ENCODE measurements at places on chromosomes 12 and 14.

- DNase-seq, result no peak
These were observed 140.4 kb downstream of the CHST11 start for GRCh38 chr12:104596898-104597843.

GRCh38 chr12:49831717-49832116, 3.5 kb upstream of the NCKAP5L start:
- DNase-seq, result no peak

GRCh38 chr14:100567877-100568163, 19.4 kb downstream of the BEGAIN start:
- no peak for DNase-seq

GRCh38 chr12:27191531-27191930, 52.6 kb upstream of the STK38L start:
- DNase-seq, result no peak

GRCh38 chr12:120286768-120287490, 4.8 kb downstream of the RNU4-2 start:
- DNase-seq, result no peak

DNA sequence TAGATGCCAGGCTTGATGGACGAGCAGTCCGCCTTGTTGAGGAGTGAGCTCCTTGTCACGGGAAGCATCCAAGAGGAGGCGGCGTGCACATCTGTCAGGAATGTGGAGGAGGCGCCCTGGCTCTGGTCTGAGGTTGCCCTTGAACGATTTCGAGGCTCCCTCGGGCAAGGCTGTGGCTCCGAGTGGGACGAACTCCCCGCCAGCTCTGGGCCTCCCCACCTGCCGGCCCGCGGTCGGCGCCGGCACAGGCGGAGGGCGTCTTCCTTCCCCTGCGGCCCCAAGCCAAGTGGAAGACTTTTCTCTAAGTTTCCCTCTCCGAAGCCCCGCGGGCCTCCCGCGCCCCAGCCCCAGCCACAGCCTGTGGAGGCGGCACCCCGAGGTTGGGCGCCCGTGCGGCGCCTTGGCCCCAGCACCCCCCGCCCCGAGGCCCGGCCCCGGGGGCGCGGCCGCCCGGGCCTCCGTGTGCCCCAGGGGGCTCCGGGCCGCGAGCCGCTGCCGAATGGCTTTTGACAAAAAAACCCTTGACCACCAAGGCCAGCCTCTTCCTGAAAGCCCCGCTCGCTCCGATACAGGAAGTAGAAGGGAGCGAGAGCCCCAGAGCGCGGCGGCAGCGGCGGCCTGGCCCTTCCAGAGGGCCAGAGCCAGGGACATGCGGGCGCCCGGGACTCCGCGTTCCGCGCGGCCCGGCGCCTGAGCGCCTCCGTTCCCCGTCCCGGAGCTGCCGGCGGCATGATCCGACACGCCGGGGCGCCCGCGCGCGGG, at the start of gene RIN3:
TSS of gene RIN3 (plus strand) at position 578 of the 762 bp plus-strand sequence. CDS start at position 730, 152 bp downstream.
- DNase-seq, result no peak

GRCh38 chr14:73741876-73742519, 27.8 kb upstream of the PNMA1 start:
- no peak for DNase-seq

GRCh38 chr12:79119796-79120195, 255.2 kb downstream of the SYT1 start:
- DNase-seq, result no peak

DNA sequence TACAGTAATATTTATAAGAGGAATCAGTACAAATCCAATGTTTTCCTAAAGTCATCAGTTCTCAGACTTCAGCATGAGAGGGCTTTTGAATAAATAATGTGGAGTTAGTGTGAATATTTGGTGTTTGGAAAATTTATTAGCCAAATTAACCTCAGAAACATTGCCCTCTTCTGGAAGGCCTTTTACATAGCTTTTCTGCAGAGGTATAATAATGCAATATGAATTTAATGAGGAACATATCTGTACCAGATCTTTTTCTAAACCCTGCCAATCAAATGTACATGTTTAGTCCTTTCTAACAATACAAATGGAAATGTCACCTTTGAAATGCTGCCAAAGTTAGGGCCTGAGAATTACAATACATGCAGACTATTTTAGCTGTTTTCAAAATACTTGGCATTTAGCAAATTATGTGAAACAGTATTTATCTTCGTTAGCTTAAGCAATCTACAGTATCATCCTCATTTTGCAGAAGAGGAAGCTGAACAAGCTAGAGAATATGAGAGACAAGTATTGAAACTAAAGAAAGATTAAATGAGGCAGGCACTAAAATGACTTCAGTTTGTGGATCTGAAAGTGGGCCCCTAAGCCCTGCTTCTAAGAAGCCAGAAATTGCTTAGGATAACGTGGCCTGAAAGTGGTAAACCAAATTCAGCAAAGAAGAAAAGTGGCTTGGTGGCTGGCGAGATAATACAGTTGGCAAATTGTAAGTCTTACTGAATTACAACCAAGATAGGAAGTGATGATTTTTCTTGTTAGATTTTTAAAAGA, 60.4 kb upstream of the MANSC4 start:
- DNase-seq, result no peak

GRCh38 chr14:43579671-43580070, 927.4 kb downstream of the FSCB start:
- DNase-seq, result no peak

DNA sequence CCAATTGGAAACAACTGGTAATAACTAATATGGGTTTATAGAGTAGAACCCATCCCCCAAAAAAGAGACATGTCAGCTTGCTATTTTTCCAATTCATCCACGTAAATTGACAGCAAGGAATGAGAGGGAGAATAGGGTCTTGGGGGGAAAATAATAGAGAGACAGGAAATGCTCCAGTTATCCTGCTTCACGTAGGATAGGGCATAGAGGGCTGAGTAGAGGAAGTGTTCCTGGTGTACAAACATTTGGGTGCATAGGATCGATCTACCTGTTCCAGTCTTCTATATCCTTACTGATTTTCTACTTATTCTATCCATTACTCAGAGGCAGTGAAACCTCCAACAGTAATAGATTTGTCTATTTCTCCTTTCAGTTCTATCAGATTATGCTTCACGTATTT, 49.6 kb upstream of the COL2A1 start:
- DNase-seq, result no peak

GRCh38 chr14:101711041-101711856, 50.3 kb upstream of the PPP2R5C start:
- no peak for DNase-seq

- DNase-seq, result no peak
These were observed 28.1 kb upstream of the ZNF740 start for GRCh38 chr12:53152390-53152789.

- no peak for DNase-seq
These were observed 1.6 kb upstream of the NFATC4 start for GRCh38 chr14:24366413-24366720.

DNA sequence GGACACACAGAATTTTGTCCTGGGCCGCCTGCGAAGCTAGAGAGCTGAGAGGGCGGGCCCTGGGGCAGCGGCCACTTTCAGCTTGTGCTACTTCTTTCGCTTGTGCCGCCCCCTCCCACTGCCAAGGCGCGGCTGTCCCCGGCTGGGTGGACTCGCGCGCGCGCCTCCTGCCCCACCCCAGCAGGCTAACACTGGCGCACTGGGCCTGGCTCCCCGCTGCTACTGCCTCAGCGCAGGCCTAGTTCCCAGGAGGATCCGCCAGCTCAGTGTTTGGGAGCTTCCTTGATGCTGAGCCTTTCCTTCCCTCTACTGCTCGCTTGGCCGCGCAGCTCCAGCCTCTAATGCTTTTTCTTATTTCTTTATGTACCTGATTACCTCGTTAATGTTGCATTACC, 27.4 kb upstream of the METAP2 start:
- DNase-seq, result no peak

GRCh38 chr14:73976125-73976524, 26.0 kb downstream of the COQ6 start:
- no peak for DNase-seq

- DNase-seq, result no peak
These were observed 385.4 kb upstream of the TMEM132C start for GRCh38 chr12:127881371-127882140.
